Renal cortical epithelial cell (primary cell): ENCODE measurements at places on chromosomes 2 and 18. TPM values are rescaled to one million over a fixed set of nuclear protein-coding genes. Genes with fewer than 3 reads are reported as not detected.

The ZBTB7C gene
- total RNA-seq, result 0.17 and 0.99 TPM in 2 replicates

The CRYGC gene
- total RNA-seq, result not detected in 2 replicates

The RFTN2 gene
- under 0.01 and 0.05 TPM in 2 replicates for total RNA-seq

The SERPINB11 gene
- not detected in 2 replicates for total RNA-seq

The TNP1 gene
- total RNA-seq, result not detected in 2 replicates

The ACVR1C gene
- 0.40 and 0.69 TPM in 2 replicates for total RNA-seq

The SERPINB7 gene
- 0.25 and 28.0 TPM in 2 replicates for total RNA-seq

The ABCG8 gene
- total RNA-seq, result not detected in 2 replicates

The FAM110C gene
- 24.7 and 31.4 TPM in 2 replicates for total RNA-seq

The SIX3 gene
- not detected in 2 replicates for total RNA-seq

The GCG gene
- total RNA-seq, result not detected in 2 replicates

The RDH14 gene
- 31.8 and 35.8 TPM in 2 replicates for total RNA-seq

The ABCB11 gene
- total RNA-seq, result not detected in 2 replicates

The CCT7 gene
- 270 and 425 TPM in 2 replicates for total RNA-seq

The RAX gene
- not detected in 2 replicates for total RNA-seq

The CRYBA2 gene
- total RNA-seq, result not detected in 2 replicates

The TUBA4B gene
- 0.25 TPM in 1 of 2 replicates, not detected in the other for total RNA-seq

The ALMS1 gene
- 11.1 and 31.0 TPM in 2 replicates for total RNA-seq

The TXNDC2 gene
- not detected in 2 replicates for total RNA-seq

The SERPINB4 gene
- 0.17 and 0.35 TPM in 2 replicates for total RNA-seq

The EML6 gene
- 1.6 and 1.7 TPM in 2 replicates for total RNA-seq

The EGR4 gene
- not detected in 2 replicates for total RNA-seq
